ENCODE measurements at places on chromosomes 3 and 15. TPM values are rescaled to one million over a fixed set of nuclear protein-coding genes. Genes with fewer than 3 reads are reported as not detected.

The MPI gene
- 91.4 TPM for total RNA-seq

The FGF12 gene
- total RNA-seq, result 5.7 TPM

The CDV3 gene
- total RNA-seq, result 105 TPM

The OR5AC2 gene
- total RNA-seq, result not detected

The KBTBD12 gene
- total RNA-seq, result not detected

The MYRIP gene
- total RNA-seq, result 4.8 TPM

The CHRM5 gene
- not detected for total RNA-seq

The HIGD2B gene
- 0.51 TPM for total RNA-seq

DNA sequence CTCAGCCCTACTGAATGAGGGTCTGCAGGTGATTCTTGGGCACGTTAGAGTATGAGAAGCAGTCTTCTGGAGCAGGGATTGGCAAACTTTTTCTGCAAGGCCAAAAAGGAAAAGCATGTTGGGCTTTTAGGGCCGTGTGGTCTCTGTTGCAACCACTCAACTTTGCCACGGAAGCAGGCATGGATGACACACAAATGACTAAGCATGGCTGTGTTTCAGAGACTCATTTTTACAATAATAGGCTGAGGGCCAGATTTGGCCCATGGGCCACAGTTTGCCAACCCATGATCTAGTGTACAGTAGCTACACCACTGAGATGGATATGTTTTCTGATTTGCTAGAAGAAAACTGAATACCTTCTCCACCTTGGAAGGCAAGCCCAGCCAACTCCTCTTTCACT is 66.1 kb upstream of the PRICKLE2 start:
- DNase-seq, result no peak
- no peaks in the 10 kb centered on the region for H3K4me1 ChIP-seq
- no peak overlapping the region for H3K4me3 ChIP-seq
- H3K36me3 ChIP-seq, result no peaks in the 10 kb centered on the region
- H3K27me3 ChIP-seq, result no peaks in the 10 kb centered on the region
- no peak overlapping the region for H3K27ac ChIP-seq

GRCh38 chr15:83285979-83286553 is 1.6 kb upstream of the BNC1 start:
- H3K27me3 ChIP-seq, result peaks cover 3% of the 10 kb centered on the region
- H3K4me1 ChIP-seq, result no peaks in the 10 kb centered on the region
- H3K27ac ChIP-seq, result no peak overlapping the region
- H3K36me3 ChIP-seq, result no peaks in the 10 kb centered on the region

DNA sequence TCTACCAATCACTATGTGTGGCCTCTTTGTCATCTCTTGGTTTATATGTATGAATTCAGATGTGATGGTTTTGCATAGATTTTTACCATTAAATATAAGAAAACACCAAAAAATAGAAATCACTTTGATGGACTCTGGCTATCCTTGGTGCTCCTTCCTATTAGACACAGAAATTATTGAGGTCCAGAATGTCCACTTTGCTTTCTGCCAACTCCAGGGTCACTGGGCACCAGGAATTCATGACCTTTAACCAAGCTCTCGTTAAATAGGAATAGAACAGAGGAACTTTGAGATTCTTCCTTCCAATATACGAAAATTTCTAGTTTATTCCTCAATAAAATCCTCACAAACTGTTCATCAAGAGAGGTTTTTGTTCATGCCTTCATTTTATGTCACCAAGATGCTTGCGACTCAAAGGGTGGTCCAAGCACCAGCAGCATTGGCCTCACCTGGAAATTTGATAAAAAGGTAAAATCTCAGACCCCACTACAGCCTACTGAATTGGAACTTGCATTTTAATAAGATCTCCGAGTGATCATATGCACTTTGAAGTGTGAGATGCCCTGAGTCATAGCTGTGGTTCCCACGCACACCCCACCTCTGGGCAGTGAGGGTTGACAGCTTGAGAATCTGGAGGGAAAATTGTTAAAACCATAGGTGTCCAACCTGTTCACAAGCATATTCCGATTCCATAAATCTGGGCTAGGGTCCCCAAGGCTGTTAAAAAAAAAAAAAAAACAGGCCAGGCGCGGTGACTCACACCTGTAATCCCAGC is 286.6 kb downstream of the IL5RA start:
- H3K4me1 ChIP-seq, result no peaks in the 10 kb centered on the region
- DNase-seq, result no peak
- H3K36me3 ChIP-seq, result no peaks in the 10 kb centered on the region
- H3K27me3 ChIP-seq, result no peaks in the 10 kb centered on the region

DNA sequence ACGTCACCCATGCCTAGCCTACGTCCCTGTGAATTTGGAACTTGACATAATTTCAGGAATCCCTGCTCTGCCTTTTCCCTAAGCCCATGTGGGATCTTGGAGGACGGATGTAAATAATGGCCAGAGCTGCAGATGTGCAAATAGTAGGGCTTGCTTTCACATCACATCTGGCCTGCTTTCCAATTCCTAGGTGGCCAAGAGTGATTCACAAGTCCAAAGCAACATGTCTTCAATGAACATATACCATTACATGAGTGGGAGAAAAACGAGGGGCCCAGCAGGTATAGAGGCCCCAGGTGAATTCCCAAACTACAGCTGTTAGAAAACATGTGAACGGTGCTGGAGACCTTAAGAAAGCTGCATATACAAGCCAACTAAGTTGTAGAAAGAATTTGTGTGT is 214.6 kb downstream of the MAGI1 start:
- no peaks in the 10 kb centered on the region for H3K4me1 ChIP-seq
- DNase-seq, result no peak
- H3K4me3 ChIP-seq, result no peak overlapping the region
- no peaks in the 10 kb centered on the region for H3K27me3 ChIP-seq
- H3K36me3 ChIP-seq, result no peaks in the 10 kb centered on the region

DNA sequence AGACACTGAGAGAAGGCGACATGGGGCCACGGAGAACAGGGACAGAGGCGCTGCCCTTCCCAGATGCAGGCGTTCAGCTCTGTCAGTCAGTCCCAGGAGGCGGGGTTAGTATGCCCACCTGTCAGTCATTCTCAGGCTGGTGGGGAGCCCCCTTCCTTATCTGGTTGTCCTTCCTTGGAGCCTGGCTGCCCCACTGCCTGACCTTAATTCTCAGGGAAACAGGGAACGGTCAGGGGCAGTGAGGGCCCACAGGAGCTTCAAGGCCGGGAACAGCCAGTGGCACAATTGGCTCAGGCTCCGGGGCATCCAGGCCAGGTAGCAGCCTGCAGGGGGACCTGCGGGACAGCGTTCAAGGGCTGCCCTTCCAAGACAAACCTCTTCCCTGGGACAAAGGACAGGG is 133.2 kb downstream of the CHSY1 start:
- H3K27ac ChIP-seq, result no peak overlapping the region
- H3K4me1 ChIP-seq, result no peaks in the 10 kb centered on the region
- H3K27me3 ChIP-seq, result no peaks in the 10 kb centered on the region
- no peaks in the 10 kb centered on the region for H3K36me3 ChIP-seq

- H3K27ac ChIP-seq, result no peak overlapping the region
- DNase-seq, result no peak
- H3K27me3 ChIP-seq, result no peaks in the 10 kb centered on the region
- H3K36me3 ChIP-seq, result no peaks in the 10 kb centered on the region
Measured at GRCh38 chr3:153640689-153641665, 479.0 kb downstream of the RAP2B start.

- H3K27me3 ChIP-seq, result no peaks in the 10 kb centered on the region
- DNase-seq, result no peak
- H3K4me1 ChIP-seq, result peaks cover 3% of the 10 kb centered on the region
- H3K36me3 ChIP-seq, result no peaks in the 10 kb centered on the region
- H3K4me3 ChIP-seq, result no peak overlapping the region
Measured at GRCh38 chr15:38705436-38706219, 141.0 kb upstream of the RASGRP1 start.

DNA sequence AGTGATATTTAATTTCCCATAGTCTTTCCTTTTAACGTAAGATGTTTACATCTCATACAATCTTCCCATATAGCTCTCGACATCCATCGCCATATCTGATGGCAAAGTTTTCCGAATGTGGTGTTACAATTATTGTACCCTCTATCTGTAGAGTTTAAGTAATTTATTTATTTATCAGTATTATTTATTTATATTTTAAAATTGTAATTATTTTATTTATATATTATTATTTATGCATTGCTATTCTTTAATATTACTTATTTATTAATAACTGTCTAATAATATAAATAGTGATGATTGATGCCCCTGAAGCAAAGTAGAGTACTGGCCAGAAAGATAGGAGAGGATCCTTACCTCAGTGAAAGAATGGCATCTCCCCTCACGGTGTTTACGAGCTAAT is 812.9 kb downstream of the VGLL3 start:
- no peaks in the 10 kb centered on the region for H3K27me3 ChIP-seq
- H3K4me3 ChIP-seq, result no peak overlapping the region
- DNase-seq, result no peak
- no peak overlapping the region for H3K27ac ChIP-seq

GRCh38 chr3:119551598-119551997 is 7.8 kb downstream of the CD80 start:
- no peaks in the 10 kb centered on the region for H3K27me3 ChIP-seq
- no peak overlapping the region for H3K4me3 ChIP-seq
- H3K27ac ChIP-seq, result no peak overlapping the region
- no peaks in the 10 kb centered on the region for H3K36me3 ChIP-seq
- no peak for DNase-seq

DNA sequence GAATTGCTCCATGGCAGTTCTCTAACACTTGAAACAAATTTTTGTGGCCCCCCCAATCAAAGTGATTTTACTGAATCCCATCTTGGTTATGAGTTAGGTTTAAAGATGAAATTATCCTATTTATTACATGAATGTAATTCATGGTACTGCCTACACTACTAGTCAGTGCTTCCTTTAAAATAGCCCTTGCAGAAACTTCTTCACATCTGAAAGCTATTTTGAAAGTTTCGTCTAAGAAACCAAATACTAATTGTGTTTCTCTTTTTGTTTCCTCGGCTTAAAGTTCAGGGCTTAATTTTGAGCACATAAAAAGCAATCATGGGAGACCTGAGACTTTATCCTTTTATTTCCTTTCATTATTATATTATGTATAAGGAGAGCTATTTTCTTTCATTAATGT is 72.1 kb downstream of the PLOD2 start:
- no peaks in the 10 kb centered on the region for H3K36me3 ChIP-seq
- no peaks in the 10 kb centered on the region for H3K4me1 ChIP-seq
- no peak overlapping the region for H3K4me3 ChIP-seq
- no peak for DNase-seq
- H3K27ac ChIP-seq, result no peak overlapping the region
- no peaks in the 10 kb centered on the region for H3K27me3 ChIP-seq

DNA sequence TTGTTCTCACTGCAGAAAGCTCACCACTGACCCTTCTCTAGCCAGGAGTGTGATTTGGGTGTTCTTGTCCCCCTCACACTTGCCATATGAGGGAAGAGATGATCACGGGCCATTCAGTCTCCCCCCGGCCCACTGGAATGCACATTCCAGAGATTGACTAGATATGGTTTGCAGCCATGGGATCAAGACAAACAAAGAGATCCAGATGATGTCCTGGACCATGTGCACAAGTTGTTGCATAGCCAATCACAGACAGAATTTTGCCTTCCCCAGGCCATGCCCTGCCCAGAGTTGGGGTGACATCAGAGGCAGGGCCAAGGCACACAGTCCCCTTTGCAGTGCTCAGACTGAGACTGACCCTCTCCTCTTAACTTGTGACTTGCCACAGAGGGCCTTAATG is 14.8 kb downstream of the MUC13 start:
- no peaks in the 10 kb centered on the region for H3K36me3 ChIP-seq
- no peak overlapping the region for H3K27ac ChIP-seq
- H3K4me1 ChIP-seq, result no peaks in the 10 kb centered on the region
- DNase-seq, result no peak

GRCh38 chr15:63321462-63321861 is 44.1 kb downstream of the APH1B start:
- H3K36me3 ChIP-seq, result no peaks in the 10 kb centered on the region
- H3K4me3 ChIP-seq, result no peak overlapping the region
- no peak overlapping the region for H3K27ac ChIP-seq
- no peaks in the 10 kb centered on the region for H3K4me1 ChIP-seq

DNA sequence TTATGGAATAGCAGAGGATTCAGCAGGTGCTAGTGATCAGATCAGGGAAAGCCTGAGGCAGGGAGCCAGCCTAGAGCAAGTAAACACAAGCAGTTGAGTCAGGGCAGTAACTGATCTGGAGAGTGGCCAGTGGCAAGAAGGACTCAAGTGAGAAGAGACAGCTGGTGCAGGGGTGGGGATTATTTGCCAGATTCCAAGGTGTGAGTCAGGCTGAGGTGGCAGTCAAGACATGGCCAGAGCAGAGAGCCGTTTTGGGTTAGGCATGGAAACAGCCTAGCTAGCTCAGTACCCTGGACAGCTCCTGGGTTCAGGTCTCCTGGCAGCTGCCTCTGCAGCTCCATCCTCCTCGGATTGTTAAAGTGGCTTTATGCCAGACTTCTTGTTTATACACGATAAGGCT is 281.9 kb upstream of the ONECUT1 start:
- H3K4me3 ChIP-seq, result no peak overlapping the region
- no peaks in the 10 kb centered on the region for H3K4me1 ChIP-seq
- no peaks in the 10 kb centered on the region for H3K36me3 ChIP-seq
- H3K27me3 ChIP-seq, result no peaks in the 10 kb centered on the region

GRCh38 chr3:172726380-172726779 is 15.5 kb upstream of the NCEH1 start:
- no peaks in the 10 kb centered on the region for H3K4me1 ChIP-seq
- H3K4me3 ChIP-seq, result no peak overlapping the region
- no peaks in the 10 kb centered on the region for H3K27me3 ChIP-seq
- no peaks in the 10 kb centered on the region for H3K36me3 ChIP-seq
- DNase-seq, result no peak

GRCh38 chr3:52385157-52385556 is 59.7 kb downstream of the SEMA3G start:
- no peaks in the 10 kb centered on the region for H3K36me3 ChIP-seq
- no peaks in the 10 kb centered on the region for H3K27me3 ChIP-seq
- no peak for DNase-seq
- H3K27ac ChIP-seq, result no peak overlapping the region
- H3K4me1 ChIP-seq, result no peaks in the 10 kb centered on the region

DNA sequence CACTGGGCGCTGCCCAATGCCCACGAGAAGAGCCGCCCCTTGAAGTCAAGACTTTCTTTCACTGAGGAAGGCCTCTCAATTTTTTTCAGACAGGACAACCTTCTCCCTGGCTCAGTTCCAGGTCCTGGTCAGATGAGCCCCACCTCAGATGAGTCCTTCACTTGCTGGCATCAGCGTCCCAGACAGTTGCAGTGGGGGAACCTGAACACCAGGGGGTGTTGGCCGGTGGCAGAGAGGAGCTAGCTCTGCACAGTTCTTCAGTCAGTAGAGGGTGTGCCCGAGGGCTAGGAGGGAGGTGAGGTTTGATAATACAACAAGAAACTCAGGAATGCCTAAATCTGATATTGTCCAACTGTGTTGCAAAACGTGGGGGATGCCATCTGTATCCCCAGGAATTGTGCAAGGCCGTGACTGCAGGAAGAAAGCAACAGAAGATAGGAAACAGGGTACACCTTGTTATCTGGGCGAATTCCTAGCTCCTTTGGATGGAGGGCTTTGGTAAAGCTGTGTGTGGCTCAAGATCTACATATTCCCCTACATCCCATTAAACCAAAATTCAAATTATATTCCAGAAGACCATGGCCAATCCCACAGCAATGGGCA is 34.3 kb downstream of the CCR3 start:
- H3K27ac ChIP-seq, result no peak overlapping the region
- no peak overlapping the region for H3K4me3 ChIP-seq
- no peaks in the 10 kb centered on the region for H3K36me3 ChIP-seq
